Amniotic stem cell (primary cell): ENCODE measurements at places on chromosomes 16 and 17.
A peak's percentile ranks its signal among the peaks of the same experiment; 100 is the strongest.

- DNase-seq, result no peak
Measured at GRCh38 chr17:58317421-58318064, 11.1 kb downstream of the TSPOAP1 start.

DNA sequence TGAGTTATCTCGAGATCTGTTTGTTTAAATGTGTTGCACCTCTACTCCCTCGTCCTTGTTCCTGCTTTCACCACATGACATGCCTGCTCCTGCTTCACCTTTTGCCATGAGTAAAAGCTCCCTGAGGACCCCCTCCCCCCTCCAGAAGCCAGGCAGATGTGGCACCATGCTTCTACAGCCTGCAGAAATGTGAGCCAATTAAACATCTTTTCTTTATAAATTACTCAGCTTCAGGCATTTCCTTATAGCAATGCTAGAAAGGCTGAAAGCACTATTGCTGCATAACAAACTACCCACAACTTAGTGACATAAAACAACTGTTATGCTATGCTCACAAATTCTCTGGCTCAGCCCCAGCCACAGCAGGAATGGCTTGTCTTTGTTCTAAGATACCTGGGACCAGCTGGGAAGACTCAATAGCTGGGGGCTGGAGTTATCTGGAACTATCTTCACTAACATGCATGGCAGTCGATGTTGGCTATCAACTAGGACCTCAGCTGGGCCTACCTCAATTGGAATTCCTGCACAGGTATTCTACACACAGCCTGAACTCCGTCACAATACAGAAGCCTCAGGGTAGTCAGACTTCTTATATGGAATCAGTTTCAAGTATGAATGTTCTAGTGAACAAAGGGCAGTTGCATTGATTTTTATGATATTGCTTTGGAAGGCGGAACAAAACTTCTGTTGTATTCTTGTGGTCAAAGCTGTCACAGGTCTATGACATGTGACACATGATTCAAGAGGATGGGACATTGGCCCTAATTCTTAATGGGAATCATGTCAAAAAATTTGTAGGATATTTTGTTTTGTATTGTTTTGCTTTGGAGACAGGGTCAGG is 186.0 kb upstream of the PIRT start:
- DNase-seq, result no peak

DNA sequence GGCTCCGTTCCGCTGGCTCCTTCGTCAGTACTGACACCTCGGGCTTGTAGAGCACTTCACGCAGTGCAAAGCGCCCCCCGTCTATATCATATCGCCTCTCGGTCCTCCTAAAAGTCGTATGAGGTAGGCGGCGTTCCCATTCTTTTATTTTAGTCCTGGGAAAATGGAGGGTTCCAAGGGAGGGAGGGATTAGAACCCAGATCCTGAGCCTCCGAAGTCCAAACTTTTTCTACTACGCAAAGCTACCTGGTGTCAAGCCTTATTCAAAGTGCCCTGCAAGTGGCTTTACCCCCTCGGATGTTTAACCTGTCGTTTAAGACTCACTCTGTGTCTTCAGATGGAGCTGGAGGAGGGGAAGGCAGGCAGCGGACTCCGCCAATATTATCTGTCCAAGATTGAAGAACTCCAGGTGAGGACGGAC is 348 bp upstream of the FTSJ3 start:
- no peak for DNase-seq

DNA sequence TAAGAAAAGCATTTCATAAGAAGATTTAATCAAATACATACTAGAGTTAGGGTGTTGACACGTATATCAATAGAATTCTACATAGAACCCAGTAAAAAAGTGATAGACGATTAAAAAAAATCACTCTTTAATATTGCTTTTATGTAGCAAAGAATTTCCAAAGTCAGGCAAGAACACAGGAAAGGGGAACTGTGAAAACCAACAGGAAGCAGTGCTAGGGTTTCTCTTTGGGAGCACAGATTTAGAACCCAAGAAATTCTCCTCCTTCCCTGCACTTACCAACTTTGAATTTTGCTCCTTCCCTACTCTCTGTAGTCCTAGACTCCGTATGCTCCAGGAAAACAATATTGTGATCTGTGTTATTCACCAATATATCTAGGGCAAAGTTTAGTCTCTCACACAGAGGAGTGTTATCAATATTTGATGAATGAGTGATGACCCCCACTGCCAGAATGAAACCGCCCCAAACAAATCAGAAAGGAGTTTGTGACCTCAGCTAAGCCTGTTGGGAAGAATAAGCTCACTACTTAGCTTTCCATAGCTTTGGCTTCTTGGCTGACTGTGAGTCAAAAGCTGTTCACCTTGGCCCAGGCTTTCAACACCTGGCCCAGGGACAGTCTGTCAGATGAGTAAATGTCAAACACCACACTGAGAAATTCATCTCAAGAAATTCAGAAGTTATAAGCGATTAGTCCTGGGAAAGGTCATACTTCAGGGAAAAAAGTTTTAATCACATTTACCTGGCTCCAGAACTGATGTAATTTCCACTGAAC is 8.6 kb downstream of the RFWD3 start:
- DNase-seq, result no peak

GRCh38 chr17:80381416-80381923 is 33.5 kb upstream of the ENDOV start:
- no peak for DNase-seq

GRCh38 chr17:45184144-45184543 is 22.5 kb downstream of the HEXIM2 start:
- DNase-seq, result no peak

DNA sequence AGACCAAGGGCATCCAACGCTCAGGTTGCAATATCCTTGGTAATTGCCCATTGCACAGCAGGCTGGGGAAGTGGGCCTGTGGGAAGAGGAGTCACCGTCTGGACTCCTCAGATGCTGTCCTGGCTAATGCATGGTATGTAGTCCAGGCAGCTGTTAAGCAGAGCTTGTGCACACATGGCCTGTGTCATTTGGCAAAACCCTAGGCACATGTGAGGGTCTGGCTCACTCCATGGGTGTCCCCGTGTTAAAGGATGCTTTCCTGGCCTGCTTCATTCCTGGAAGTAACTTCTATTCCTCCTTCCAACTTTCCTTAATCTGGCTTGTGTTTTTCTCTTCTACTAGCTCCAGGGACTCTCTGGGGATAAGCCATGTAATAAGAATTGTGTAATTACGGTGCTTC is 378.0 kb upstream of the CA10 start:
- DNase-seq, result no peak

GRCh38 chr16:69123910-69124309 is 8.5 kb downstream of the CHTF8 start:
- peak; percentile 63 for DNase-seq

DNA sequence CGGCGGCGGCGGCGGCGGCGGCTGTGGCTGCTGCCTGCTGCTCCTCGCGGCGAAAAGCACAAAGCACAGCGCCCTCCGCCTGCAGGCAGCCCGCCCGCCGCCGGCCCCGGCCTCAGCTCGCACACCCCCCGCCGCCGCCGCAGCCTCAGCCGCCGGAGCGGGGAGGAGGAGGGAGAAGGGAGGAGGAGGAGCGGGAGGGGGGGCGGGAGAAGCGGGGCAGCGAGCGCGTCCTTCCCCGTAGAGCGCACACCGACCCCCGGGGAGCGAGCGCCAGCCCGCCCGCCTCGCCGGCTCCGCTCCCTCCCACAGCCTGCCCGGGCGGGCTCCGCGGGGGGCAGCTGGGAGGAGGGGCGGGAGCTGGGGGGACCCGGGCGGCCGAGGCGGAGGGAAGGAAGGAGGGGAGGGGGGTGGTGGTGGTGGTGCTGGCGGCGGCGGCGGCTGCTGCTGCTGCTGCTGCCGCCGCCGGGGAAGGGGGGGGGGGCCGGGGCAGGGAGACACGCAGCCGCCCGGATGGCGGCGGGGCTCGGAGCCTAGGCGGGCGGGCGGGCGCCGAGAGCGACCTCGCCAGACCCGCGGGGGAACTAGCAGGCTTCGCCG is at the start of gene UBTF:
TSS of gene UBTF (minus strand) at position 60 of the 597 bp plus-strand sequence. CDS start 1,446 bp downstream, outside the sequence.
- no peak for DNase-seq

DNA sequence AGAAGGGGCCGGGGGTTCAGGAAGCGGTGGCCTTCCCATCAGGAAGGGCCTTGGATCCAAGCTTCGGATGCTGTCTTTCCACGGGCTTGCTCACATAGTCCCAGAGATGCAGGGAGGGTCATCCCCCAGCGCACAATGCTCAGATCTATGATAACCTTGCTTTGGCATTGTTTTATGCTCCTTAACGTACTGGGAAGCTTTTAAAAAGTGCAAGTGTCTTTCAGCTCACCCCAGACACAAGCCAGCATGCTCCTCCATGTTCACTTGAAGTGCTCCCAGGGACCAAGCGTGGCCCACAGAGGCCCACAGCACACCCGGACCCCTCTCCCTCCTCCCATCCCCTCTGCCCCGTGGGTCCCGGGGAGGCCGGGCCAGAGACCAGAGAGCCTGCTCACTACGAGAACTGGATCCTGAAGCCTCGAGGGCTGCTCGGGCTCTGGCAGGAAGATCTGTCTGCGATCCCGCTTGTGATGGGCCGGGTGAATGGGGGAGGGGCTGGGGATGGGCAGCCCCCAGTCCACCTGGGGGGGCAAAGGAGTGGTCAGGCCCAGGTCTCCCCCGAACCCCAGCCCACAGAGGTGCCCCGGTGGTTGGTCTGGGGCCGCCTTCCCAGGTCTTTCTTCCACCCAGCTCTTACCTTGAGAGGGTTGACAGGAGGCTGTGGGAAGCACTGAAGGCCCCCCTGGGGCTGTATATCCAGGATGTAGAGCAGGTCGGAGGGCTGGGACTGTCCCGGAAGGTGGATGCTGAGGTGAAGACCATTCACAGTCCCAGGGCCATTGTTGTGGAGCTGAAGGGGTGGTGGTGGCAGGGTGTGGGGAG is 11.8 kb upstream of the FAM171A2 start:
- DNase-seq, result no peak

DNA sequence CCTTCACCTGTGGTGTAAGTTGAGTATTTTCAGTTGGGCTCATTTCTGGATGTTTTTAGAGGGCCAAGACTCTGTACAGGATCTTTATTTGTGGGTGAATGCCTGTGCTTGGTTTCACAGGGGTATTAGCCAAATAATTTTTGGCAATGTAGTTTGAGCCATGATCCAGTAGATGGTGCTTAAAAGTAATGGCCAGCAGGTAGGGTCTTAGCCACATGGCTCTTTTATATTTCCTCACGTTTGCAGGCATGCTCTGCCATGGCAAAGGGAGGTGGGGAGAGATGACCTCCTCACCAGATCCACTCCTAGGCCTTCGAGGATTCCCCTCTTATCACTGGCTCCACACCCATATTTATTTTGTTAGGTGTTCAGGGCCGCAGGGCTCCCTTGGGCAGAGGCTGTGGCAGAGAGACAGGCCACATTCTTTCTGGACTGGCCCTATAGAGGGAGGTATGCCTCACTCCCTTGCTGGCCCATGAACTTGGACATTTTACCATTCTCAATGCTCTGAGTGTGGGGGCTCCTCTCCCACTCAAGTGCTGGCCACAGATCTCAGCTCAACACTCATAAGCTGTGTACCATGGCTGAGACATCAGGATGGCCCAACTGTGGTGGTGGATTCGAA is 417.1 kb downstream of the XYLT1 start:
- DNase-seq, result no peak

GRCh38 chr16:80387318-80387921 is 153.4 kb upstream of the DYNLRB2 start:
- no peak for DNase-seq
